ENCODE measurements at places on chromosomes 5 and 9.
A peak's percentile ranks its signal among the peaks of the same experiment; 100 is the strongest.

DNA sequence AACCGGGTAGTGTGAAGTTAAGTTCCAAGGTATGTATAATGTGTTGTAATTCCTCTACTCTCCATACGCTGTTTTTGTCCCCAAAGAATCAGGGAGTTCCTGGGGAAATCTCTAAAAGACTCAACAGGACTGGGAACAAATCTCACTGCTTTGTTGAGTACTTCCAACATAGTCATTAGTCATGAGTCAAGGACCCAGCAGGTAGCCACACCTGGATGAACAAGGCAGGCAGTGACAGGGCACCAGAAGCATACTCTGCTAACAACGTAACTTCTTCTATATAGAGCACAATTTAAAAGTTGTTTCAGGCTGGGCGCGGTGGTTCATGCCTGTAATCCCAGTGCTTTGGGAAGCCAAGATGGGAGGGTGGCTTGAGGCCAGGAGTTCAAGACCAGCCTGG is 126.8 kb downstream of the SLC1A3 start:
- no peak for DNase-seq

- DNase-seq, result no peak
These were observed 143.9 kb downstream of the SEMA5A start for GRCh38 chr5:9401786-9402472.

- no peak for DNase-seq
These were observed 305.7 kb upstream of the KCNN2 start for GRCh38 chr5:114056185-114056538.

DNA sequence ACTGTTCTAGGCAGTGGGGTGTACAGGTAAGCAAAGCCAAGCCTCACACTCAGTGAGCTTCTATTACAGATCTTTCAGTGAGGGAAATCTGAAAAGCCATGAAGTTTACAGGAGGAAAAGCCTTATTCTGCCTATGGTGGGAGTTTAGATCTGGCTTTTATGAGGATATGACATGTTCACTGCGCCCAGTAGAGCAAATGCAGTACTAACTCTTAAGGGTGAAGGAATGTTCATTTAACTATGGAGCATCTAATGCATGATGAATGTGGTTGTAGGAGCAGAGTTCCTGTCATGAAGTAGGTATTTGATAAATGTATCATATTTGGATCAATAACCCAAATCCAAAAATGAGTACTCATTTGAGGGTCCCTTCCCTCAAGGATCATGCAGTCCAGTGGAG is 230.2 kb upstream of the PAPPA start:
- DNase-seq, result no peak

DNA sequence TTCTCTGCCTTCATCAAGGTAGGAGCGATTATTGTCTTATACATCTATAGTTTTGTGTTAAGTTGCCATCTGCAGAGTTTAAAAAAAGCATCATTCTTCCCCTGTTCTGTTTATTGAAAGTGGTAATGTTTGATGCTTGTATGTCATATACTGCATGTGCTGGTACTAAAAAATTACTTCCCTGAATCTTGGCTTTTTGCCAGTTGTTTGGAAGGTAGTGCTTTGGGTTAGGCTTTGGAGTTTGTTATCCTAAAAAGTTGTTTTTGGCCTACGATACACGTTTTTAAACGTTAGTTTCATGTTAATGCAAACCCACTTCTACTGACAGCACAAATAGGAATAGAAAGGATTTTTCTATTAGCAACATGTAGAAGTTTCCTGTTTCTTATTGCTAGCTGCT is 158.3 kb downstream of the GIN1 start:
- DNase-seq, result no peak

DNA sequence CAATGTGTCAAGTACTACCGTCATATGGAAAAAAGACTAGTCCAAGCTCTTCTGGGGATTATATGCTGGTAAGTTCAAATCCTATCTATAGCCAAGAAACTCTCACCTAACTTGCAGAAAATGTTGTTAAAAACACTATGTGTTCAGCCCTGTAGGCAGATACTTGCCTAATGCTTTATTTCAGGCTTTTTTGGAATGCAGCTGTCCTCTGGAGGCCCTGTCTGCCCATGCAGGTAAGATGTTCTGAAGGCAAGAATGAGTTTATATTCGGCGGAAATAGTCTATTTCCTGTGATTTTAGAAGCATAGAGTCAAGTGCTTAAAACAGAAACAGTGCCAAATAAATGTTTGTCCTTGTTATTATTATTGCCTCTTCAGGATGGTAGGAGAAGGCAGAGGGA is 34.3 kb upstream of the PPP2R2B start:
- no peak for DNase-seq

- DNase-seq, result no peak
These were observed 767.9 kb upstream of the CTNND2 start for GRCh38 chr5:12672141-12672540.

GRCh38 chr5:176895831-176896230 is 3.3 kb downstream of the HK3 start:
- DNase-seq, result no peak

- DNase-seq, result no peak
These were observed 35.6 kb downstream of the CD180 start for GRCh38 chr5:67160985-67161384.

DNA sequence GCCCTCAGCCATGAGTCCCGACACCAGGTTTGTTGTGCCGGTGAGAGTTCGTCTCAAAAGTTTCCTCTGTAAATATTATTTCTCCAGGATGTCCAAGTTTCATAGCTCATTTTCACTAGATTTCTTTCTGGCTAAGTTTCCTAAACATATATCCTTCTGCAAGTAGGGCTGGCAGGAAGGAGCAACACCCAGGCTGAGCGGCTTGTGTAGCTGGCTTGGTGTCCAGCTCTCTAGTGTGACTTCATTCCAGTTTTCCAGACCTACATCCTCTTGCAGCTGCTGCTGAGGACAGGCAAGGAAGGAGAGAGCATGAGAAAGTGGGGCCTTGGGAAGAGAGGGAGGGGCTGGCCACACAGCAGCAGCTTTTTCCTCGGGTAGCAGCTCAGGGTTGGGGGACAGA is 80.3 kb downstream of the FGF1 start:
- no peak for DNase-seq

- DNase-seq, result no peak
These were observed 107.0 kb downstream of the ZNF354C start for GRCh38 chr5:179166886-179167841.

- DNase-seq, result no peak
These were observed 538.5 kb upstream of the DMAC1 start for GRCh38 chr9:8337834-8338766.

DNA sequence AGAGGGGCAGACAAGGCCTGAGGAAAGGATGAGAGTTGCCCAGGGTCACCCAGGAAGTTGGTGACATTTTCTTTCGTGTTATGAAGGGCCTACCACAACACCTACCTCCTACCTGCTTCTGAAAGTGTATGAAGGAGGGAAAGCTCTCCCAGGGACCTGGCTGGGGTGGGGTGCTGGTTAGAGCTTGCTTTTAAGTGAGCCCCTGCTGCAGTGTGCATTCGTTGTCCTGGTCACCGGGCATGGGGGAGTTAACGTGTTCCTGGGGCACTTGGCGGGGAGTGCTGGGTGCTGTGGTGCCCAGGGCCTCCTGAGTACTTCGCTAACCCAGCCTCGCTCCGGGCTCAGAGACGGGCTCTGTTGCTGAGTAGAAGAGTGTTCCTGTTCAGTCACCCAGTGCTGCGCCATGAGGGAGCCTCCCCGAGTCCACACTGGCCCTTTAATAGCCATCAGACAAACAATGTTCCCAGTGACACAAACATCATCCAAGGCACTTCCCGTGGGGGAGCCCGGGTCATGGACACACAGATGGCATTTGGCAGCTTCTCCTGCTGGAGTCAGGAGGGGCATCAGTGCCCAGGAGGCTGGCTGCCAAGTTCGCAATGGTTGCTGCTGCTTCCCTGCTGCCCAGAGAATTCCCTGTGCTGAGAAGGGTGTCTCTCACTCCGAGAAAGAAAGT is 85.7 kb downstream of the AMBP start:
- DNase-seq, result peak; percentile 71

- DNase-seq, result no peak
These were observed 148.1 kb downstream of the KDM4C start for GRCh38 chr9:6905850-6906375.

DNA sequence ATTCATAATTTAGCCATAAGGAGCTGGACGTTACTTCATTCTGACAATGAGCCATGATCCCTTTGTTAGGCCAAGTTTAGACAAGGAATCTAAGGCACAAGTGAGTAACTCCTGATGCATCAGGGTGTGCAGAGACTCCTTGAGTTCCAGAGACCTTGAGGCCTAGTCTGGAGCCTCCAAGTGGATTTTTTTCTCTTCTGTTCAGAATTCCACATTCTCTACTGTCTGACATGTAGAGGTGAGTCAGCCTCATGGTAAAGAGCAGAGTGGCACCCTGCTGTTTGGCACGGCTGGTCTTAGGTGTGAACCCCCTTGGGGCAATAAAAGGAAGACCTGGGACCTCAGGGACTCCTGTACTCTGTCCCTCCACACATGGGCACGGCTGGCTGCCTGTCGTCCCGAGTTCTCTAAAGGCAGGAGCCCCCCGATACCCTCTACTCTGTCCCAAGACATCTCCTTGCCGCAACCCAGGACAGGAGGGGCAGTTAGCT is 22.0 kb upstream of the TGFBI start:
- DNase-seq, result no peak

DNA sequence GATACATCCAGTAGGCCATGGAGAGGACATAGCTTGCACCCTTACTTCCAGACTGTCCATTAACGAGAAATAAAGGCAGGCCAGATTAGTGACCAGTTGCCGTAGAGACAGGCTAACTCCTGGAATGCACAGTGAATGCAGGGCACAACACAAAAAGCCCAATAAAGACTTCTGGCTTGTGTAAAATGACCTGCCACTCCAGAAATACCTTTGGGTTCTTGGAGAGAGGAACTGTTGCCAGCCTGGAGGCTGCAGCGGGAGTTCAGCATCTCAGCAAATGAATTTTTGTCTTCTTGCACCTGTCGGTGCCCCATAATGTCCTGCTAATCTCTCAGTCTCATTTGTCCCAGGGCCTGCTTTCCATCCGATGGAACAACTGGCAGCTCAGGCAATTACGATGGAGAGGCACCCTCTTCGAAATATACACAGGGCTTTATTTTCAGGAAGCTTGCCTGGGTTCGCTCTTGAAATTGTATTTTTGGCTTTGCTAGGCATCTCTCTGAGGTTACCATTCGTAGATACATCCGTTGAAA is 538.8 kb upstream of the ZNF462 start:
- DNase-seq, result no peak

DNA sequence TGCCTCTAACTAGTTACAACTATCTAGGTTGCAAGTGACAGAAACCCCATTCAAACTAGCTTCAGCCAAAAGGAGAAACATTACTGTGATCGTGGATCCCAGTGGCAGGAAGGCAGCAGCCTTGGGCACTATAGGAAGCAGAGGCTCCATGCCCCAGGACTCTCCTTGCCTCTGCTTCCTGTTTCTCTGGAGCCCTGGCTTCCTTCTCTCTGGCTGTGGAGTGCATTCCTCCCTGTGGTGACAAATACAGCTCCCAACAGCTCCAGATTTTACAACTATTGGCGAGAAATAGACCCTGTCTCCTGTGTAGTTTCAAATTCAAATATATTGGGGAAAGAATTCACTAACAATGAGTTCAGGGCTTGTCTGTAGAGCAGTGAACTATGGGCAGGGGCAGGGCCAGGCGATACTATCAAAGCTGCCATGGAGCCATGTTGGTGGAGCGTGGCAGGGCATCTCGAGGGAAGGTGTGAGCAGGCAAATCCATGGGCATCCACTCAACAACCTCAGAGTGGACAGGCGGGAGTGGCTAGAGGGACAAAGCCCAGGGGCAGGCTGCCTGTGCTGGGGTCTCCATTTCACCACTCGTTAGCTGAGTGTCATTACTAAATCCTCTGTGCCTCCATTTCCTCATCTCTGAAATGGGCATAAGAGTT is 189.5 kb downstream of the ERCC6L2 start:
- DNase-seq, result no peak

DNA sequence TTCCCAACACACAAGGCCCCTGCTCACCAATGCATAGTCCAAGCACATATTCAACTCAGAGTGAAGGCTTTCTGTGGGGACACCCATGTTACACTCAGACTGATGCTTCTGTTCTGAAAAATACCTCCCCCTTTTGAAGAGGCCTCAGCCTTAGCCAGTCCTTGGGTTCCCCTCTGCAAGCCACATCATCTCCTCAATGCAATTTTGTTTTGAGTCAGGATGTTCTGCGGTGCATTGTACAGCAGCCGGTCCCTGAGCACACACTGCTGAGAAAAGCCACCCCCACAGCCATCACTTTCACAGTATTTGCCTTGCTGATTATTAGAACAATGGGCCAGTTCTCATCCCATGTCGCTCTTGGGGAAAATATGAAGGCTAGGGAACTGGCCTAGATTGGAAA is 241.2 kb downstream of the FAM114A2 start:
- DNase-seq, result no peak

DNA sequence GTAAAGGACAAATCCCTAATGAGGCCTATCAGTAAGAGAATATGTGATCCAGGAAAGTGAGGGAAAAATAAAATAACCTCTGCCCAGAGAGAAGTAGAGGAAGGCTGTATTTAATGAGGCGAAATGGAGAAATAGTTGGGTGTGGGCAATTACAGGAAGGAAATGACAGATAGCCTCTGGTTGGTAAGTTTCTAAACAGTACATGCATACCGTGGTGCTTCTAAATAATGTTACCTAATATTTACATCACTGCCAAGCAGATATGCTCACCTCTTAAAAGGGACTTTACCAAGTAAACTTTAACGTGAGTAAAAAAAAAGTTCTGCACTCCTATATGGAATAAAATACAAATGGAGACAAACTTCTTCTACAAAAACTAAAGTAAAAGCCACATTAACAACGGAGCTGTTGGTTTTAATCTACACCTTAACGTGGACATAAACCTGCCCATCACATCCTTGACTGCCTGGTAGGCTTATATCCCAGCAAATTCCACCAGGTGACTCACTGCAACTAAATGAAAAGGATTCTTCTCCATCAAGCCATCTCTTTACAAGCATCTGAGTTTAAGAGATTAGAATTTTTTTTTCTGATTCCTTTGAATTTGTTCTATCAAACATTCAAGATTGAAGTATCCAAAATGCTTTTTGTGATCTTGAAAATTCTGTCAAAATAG is 12.4 kb downstream of the NFIL3 start:
- no peak for DNase-seq

DNA sequence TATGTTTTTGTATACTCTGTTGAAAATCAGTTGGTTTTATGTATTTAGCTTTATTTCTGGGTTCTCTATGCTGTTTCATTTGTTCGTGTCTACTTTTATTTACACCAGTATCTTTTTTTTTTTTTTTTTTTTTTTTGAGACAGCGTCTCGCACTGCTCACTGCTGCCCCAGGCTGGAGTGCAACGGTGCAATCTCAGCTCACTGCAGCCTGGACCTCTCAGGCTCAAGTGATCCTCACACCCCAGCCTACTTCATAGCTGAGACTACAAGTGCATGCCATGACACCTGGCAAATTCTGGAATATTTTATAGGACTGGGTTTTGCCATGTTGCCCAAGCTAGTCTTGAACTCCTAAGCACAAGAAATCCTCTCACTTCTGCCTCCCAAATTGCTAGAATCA is 869.4 kb upstream of the CDH6 start:
- DNase-seq, result no peak

DNA sequence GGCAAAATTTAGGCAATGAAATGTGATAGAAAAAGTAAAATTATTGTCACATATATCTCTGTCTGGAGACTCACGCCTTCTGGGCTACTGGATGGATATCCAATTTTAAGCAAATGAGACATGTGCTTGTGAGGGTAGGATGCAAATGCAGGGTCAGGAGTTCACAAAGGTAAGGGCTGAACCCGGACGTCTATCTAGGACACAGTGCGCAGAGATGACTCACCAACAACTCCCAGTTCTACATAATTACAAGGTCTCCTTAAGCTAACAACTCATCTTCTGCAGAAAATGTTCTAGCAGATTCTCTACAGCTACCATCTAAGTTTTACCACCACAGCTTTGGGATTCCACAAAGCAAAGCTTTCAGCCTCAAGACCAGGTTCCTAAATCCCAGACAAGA is 160.5 kb downstream of the ENTREP1 start:
- DNase-seq, result no peak
